NCI-H1417 treated with DMSO at 0.1 percent for 48 hours (cell line): ENCODE measurements at places on chromosomes 12 and 14.
A peak's percentile ranks its signal among the peaks of the same experiment; 100 is the strongest.

DNA sequence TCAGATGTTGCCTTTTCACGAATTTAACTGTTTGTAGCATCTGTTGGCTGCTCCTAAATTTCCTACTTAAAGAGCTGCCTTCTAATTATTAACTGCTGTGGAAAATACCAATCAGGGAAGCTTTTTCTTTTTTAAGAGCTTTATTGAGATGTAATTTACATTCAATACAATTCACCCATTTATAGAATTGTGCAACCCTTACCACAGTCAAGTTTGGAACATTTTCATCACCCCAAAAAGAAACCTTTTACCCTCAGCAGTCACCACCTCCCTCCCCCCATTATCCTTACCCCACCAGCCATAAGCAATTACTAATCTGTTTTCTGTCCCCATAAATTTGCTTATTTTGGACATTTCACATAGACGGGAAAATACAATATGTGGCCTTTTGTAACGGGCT lies 1.4 kb downstream of the PCNX4 start:
- DNase-seq, result no peak

DNA sequence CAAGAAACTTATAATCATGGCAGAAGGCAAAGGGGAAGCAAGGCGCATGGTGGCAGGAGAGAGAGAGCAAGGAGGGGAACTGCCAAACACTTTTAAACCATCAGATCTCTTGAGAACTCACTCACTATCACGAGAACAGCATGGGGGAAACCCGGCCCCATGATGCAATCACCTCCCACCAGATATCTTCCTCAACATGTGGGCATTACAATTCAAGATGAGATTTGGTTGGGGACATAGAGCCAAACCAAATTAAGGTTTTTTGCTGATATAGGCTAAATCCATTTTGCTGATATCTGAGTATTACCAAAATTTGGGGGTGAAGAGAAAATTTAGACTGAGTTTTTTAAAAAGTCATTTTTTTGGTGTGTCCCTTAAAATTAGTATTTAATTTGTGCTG lies 54.9 kb upstream of the TMX1 start:
- DNase-seq, result no peak

DNA sequence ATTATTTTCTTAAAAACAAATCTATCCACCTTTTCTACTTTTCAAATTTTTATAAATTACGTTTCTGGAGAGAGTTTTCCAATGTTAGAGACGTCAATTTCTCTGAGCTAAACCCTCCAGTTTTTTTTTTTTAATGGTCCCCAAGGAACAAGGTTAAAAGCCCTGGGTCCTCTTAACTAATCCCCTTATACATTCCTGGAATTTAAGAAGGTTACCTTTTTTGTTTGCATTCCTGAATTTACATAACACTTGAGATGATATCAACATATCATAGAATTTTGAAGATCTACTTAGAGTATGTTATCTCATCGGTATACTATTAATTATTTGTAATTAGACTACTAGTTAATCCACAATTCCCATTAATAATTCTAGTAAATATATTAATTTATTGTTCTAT lies 662.2 kb upstream of the LRFN5 start:
- DNase-seq, result no peak

GRCh38 chr12:52690351-52691075 lies 10.3 kb upstream of the KRT1 start:
- no peak for DNase-seq

DNA sequence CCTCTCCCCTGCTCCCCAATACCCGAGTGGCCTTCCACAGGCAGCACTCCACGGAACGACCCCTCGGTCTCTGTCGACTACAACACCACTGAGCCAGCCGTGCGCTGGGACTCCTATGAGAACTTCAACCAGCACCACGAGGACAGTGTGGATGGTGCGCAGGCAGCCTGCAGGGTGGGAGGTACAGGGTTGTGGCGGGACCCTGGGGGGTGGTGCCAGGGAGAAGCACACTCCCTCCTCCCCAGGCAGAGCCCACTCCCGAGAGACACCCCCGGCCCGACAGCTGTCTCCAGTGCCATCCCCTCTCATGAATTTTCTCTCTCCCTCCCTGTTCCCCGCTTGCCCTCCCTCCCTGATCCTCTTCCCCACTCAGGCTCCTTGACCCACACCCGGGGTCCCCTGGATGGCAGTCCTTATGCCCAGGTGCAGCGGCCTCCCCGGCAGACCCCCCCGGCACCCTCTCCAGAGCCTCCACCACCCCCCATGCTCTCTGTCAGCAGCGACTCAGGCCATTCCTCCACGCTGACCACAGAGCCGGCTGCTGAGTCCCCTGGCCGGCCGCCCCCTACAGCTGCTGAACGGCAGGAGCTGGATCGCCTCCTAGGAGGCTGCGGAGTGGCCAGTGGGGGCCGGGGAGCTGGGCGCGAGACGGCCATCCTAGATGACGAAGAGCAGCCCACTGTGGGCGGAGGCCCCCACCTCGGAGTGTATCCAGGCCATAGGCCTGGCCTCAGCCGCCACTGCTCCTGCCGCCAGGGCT lies 9.0 kb downstream of the TNS2 start:
- DNase-seq, result no peak

DNA sequence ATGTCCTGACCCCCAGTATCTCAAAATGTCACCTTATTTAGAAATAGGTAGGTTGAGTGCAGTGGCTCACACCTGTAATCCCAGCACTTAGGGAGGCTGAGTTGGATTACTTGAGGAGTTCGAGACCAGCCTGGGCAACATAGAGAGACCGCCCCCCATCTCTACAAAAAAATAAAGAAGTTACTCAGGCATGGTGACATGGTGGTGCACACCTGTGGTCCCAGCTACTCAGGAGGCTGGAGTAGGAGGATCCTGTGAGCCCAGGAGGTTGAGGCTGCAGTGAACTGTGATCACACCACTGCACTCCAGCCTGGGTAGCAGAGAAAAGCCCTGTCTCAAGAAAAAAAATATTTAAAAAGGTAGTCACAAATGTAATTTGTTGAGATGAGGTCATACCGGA lies 27.9 kb upstream of the RBM19 start:
- DNase-seq, result no peak

DNA sequence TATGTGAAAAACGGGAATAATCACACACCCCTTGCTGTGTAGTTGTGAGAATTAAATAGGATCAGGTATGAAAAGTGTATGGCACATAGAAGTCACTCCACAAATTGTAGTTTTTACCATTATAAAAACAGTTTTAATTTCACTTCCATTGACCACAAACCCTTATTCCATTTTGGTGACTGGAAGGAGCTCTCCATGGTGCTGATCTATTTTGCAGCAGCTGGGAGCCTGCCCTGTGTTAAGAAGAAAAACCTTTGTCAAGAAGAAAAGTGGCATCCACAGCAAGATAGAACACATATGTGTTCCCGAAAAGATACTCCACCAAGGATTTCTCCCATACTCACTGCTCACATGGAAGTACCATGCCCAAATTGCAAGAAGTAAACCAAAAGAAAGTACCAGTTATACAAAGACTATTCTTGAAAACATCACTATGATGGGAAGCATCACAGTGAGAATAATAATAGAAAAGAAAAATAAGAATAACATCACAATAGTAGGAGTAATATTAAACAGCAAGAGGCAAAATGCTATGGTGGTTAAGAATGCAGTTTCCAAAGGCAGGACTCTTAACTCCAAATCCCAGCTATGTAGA lies 58.7 kb downstream of the TUNAR start:
- no peak for DNase-seq

DNA sequence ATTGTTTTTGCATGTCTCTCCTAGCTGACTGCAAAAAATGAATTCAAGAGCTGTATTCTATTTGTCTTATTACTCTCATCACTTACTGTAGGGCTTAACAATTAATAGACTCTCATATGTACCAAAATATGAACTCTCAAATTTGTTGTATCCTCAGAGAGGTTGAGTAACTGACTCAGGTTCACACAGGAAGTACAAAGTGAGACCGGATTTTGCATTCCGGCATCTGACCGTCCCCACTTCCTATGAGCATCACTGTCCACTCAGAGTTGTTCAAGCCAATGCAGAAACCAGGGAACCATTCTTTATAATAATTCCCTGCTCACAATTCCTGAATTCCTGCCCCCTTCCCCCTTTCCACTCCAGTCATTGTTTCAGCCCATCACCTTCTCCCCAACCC lies 113.3 kb upstream of the AMIGO2 start:
- DNase-seq, result no peak

DNA sequence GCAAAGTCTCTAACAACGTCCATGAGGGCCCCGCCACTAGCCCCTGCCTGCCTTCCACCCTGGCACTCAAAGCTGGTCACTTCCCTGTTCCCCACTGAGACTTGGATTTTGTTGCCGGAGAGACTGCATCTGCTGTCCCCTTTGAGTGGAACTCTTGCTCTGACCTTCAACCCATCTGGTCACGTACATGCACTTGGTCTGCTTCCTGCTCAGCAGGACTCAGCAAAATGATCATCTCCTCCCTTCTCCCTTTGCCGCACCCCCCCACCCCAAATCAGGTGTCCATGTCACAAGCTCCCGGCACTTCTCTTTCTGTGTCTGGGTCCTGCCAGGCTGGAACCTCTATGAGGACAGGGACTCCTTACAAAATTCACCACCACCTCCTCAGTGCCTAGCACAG lies 180.9 kb downstream of the CHST11 start:
- DNase-seq, result no peak

GRCh38 chr12:96098631-96099030 lies 63.2 kb upstream of the LTA4H start:
- no peak for DNase-seq

GRCh38 chr12:45292486-45293195 lies 76.7 kb downstream of the ANO6 start:
- DNase-seq, result peak; percentile 40

GRCh38 chr14:101478096-101478495 lies 83.2 kb upstream of the DIO3 start:
- no peak for DNase-seq

DNA sequence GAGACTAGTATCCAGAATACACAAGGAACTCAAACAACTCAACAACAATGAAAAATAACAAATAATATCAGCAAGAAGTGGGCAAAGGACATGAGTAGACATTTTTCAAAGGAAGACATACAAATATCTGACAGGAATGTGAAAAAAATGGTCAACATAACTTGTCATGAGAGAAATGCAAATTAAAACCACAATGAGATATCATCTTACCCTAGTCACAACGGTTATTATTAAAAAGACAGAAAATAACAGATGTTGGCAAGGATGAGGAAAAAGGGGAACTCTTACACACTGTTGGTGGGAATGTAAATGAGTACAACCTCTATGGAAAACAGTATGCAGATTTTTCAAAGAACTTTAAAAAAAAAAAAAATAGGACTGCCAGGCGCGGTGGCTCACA lies 20.4 kb downstream of the VWF start:
- no peak for DNase-seq

- DNase-seq, result no peak
Observed at GRCh38 chr12:16884819-16885218, 278.9 kb upstream of the LMO3 start.

GRCh38 chr14:68630081-68630571 lies 162.7 kb downstream of the ZFP36L1 start:
- DNase-seq, result no peak

DNA sequence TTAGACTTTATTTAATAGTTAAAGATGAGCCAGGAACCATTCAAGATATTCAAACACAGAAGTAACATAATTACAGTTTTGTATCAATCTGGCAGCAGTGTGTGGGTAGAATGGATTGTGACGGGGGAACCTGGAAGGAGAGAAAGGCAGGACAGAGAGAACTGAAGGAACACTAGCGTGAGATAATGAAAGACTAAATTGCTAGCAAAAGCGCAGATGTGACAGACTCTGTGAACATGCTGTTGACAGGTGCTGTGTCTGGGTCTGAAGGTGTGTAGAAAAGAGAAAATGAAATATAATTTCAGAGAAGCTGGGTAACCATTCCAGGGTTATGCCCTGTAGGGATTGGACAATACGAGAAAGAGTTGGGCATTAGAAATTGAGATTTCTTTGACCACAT lies 372.3 kb downstream of the SYT1 start:
- DNase-seq, result no peak

- no peak for DNase-seq
Observed at GRCh38 chr12:125272383-125272933, 207.2 kb downstream of the AACS start.

DNA sequence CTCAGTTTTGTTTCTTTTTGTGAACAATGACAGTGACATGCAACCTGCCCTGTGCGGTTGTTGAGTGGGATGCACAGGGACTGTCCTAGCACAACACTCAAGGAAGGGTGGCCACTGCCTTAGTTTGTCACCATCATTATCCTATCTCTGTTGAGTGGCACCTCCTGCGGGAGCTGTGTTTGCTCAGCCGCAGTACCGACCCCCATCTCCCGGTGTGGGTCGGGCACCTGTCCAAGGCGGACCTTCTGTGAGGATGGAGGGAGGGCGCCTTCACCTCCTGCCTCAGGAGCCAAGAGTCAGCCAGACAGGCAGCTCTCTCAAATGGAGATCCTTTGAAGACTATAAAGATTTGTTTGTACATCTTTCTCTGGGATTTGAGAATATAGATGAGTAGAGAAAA lies 142.1 kb downstream of the TSPAN9 start:
- no peak for DNase-seq

DNA sequence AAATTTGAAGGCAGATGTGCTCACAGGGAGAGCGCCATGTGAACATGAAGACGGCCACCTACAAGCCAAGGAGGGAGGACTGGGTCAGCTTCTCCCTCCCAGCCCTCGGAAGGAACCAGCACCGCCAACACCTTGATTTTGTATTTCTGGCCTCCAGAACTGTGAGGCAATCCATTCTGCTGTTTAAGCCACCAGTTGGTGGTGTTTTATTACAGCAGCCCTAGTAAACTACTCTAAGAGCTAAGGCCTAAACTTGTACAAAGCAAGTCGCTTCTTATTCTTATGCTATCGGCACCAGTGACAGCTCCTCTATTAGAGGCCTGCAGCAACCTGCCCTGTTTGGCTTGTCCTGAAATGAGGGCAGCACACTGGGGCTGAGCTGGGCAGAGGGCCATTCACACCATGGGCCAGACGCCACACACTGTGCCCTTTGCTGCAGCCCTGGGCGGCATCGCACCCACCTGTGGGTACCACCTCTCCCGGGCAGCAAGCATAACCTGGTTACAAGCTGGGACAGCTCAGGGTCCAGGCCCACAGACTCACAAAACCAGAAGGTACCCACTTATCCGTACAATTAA lies 62.7 kb downstream of the NOS1 start:
- DNase-seq, result no peak

GRCh38 chr14:45246691-45247090 lies 6.3 kb downstream of the MIS18BP1 start:
- no peak for DNase-seq

GRCh38 chr12:57213058-57213715 lies 3.4 kb upstream of the NXPH4 start:
- peak; percentile 49 for DNase-seq
